ENCODE measurements at places on chromosomes 2 and 18.

DNA sequence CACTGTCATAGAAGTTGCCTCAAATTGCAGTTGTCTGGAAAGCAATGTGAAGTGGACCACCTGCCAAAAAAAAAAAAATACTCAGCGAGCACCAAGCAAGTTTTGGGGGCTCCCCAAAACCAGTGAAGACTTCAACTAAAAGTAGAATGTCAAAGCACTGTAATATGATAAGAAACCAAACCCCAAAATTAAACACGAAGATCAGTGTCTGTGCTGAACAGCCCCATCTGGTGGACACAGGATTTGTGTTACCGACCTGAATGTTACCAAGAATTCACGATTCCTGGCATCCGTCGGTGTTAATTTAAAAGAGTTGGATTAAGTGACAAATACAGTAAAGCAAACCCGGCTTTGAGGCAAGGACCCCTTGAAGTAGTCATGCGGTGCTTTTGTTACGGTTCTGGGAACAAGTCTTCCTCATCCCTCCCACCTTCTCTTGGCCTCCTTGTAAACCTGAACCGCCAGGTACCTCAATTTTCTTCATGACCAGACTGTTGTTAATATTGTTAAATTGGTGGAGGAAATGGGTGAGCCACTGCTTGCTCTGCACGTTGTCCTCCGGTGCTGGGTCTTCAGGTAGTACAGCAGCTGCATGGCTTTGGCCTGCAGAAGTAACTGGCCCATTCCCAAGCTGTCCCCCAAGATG, 31.3 kb upstream of the SSB start:
- H3K27ac ChIP-seq: no peak overlapping the region
- no peaks in the 10 kb centered on the region for H3K27me3 ChIP-seq
- H3K4me1 ChIP-seq: no peaks in the 10 kb centered on the region
- H3K4me3 ChIP-seq: no peak overlapping the region
- H3K36me3 ChIP-seq: no peaks in the 10 kb centered on the region
- DNase-seq: peak; percentile 61

GRCh38 chr2:231344851-231345250, 50.7 kb upstream of the B3GNT7 start:
- DNase-seq: no peak
- H3K27me3 ChIP-seq: no peaks in the 10 kb centered on the region
- H3K4me3 ChIP-seq: no peak overlapping the region
- no peaks in the 10 kb centered on the region for H3K4me1 ChIP-seq

DNA sequence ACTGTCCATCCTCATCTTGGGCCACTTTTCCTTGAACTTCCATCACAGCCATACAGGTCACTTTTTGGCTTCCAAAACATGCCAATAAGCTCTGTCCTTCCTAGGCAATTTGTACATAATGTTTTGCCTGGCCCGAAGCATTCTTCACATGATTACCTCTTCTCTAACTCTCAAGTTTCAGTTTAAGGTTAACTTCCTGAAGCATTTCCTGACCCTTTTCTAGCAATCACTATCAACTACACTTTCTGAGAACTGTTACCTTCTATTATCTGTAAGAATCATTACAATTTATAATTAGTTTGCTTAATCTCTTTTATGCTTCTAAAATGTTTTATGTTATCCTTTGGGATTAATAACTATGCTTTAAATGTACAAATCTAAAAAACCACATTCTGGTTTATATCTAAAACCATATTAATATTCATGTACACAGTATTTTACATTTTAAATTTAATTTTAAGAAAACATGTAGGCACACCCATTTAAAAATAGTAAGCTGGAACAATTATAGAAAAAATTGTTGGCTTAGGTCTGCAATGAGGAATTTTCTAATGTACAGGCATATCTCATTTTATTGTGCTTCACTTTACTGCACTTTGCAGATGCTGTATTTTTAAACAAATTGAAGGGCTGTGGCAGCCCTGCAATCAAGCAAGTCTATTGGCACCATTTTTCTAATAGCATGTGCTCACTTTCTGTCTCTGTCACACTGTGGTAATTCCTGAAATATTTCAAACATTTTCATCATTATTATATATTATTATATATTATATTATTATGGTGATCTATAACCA, 76.4 kb downstream of the C2orf74 start:
- H3K4me3 ChIP-seq: no peak overlapping the region
- DNase-seq: no peak
- no peaks in the 10 kb centered on the region for H3K27me3 ChIP-seq
- H3K4me1 ChIP-seq: no peaks in the 10 kb centered on the region
- no peaks in the 10 kb centered on the region for H3K36me3 ChIP-seq

GRCh38 chr2:238743243-238744065, 104.4 kb upstream of the TWIST2 start:
- no peaks in the 10 kb centered on the region for H3K27me3 ChIP-seq
- H3K36me3 ChIP-seq: no peaks in the 10 kb centered on the region
- no peak overlapping the region for H3K4me3 ChIP-seq
- H3K4me1 ChIP-seq: no peaks in the 10 kb centered on the region
- DNase-seq: no peak

- no peak overlapping the region for H3K27ac ChIP-seq
- H3K4me1 ChIP-seq: no peaks in the 10 kb centered on the region
- no peaks in the 10 kb centered on the region for H3K27me3 ChIP-seq
- H3K4me3 ChIP-seq: no peak overlapping the region
These were observed 23.3 kb upstream of the EXOC6B start for GRCh38 chr2:72849138-72849462.

- DNase-seq: no peak
- H3K4me1 ChIP-seq: no peaks in the 10 kb centered on the region
- H3K27ac ChIP-seq: no peak overlapping the region
- no peaks in the 10 kb centered on the region for H3K36me3 ChIP-seq
- H3K27me3 ChIP-seq: no peaks in the 10 kb centered on the region
- no peak overlapping the region for H3K4me3 ChIP-seq
These were observed 419.4 kb downstream of the DCDC2C start for GRCh38 chr2:4122726-4123125.

GRCh38 chr2:101375653-101376052, 11.7 kb downstream of the CREG2 start:
- no peaks in the 10 kb centered on the region for H3K4me1 ChIP-seq
- no peak overlapping the region for H3K4me3 ChIP-seq
- no peaks in the 10 kb centered on the region for H3K36me3 ChIP-seq
- DNase-seq: no peak
- no peak overlapping the region for H3K27ac ChIP-seq
- H3K27me3 ChIP-seq: no peaks in the 10 kb centered on the region

GRCh38 chr18:57337890-57338289, 14.5 kb upstream of the ST8SIA3 start:
- H3K4me1 ChIP-seq: no peaks in the 10 kb centered on the region
- no peak for DNase-seq
- no peaks in the 10 kb centered on the region for H3K27me3 ChIP-seq
- no peak overlapping the region for H3K27ac ChIP-seq

DNA sequence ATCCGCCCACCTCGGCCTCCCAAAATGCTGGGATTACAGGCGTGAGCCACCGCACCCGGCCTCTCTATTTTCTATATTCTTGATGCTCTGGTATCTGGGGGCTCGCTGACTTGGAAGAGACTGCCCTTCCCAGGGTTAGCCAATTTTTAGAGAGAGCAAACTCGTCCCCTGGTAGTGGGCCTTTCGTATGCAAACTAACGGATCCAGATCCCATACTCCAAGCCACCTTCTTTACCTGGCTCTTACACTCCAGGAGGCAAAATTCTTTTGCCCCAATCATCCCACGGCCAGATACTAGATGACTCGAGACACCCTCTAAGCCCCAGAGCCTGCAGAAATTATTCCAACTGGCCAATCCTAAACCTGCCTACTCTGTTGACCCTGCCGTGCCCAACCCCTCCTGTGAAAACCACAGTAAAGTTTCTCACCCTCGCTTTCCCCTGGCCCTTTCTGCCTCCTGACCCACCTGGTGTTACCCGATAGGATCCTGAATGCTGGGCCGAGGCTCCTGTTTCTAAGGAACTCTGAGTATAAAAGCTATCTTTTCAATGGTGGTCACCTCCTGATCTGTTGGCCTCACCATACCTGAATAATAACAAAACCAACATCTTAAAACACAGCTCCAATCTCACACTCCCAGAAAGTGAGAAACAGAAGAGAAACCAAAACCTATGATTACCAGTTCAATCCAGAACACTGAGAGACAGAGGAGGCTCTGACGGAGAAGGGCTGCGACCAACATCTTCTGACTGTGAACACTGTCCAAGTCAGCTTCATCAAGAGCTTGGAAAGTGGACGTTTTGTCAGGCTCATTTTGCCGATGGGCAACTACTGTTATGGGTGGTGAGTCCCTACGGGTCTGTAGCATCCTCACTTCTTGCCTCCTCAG, 57.6 kb upstream of the ZNF532 start:
- H3K36me3 ChIP-seq: no peaks in the 10 kb centered on the region
- no peak for DNase-seq
- H3K27me3 ChIP-seq: no peaks in the 10 kb centered on the region

GRCh38 chr2:118010473-118010872, 3.4 kb downstream of the CCDC93 start:
- H3K27me3 ChIP-seq: no peaks in the 10 kb centered on the region
- no peak for DNase-seq
- peaks cover 3% of the 10 kb centered on the region for H3K4me1 ChIP-seq
- H3K36me3 ChIP-seq: no peaks in the 10 kb centered on the region
- no peak overlapping the region for H3K27ac ChIP-seq

DNA sequence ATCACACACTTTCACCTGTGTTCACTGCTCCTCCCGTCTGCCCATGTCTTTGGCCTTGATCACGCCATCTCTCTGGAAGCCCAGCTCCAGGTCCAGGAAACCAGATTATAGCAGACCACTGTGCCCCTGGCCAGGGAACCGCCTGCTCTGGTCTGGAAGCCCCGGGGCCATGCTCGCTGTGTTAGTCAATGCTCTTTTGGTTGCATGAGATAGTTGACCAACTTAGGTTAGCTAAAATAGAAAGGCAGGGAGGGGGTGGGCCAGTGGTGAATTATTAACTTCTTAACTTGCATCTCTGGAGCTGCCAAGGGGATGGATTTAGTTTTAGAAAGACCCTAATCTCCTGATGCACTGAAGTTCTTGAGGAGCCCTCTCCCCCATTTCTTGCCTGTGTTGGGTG, 232.7 kb downstream of the AGAP1 start:
- DNase-seq: no peak
- H3K4me1 ChIP-seq: peaks cover 3% of the 10 kb centered on the region
- H3K27ac ChIP-seq: no peak overlapping the region
- no peaks in the 10 kb centered on the region for H3K27me3 ChIP-seq
- H3K4me3 ChIP-seq: no peak overlapping the region

DNA sequence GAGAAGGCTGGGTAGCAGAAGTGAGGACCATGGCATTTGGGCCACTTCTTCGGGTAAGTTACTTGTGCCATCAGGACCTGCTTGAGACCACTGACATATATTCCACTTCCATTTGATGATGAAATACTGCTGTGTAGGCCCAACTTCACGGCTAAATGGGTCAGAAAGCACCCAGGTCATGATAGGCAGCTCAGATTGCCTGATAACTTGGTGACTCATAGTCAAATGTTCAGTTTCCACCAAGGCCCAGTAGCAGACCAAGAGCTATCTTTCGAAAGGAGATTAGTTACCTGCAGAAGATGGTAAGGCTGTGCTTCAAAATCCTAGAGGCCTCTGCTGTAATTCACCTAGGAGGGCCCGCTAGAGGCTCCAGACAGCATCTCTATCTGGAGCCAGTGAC, 31.8 kb upstream of the MEX3C start:
- H3K27ac ChIP-seq: no peak overlapping the region
- no peaks in the 10 kb centered on the region for H3K27me3 ChIP-seq
- no peaks in the 10 kb centered on the region for H3K36me3 ChIP-seq
- DNase-seq: no peak

DNA sequence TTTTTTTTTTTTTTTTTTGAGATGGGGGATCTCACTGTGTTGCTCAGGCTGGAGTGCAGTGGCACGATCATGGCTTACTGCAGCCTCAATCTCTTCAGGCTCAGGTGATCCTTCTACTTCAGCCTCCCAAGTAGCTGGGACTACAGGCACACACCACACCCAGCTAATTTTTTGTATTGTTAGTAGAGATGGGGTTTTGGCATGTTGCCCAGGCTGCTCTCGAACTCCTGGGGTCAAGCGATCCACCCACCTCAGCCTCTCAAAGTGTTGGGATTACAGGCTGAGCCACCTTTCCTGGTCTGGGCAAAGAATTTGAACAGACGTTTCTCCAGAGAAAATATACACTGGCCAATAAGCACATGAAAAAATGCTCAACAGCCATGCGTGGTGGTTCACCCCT, 2.9 kb upstream of the SNRNP200 start:
- no peak overlapping the region for H3K27ac ChIP-seq
- no peak for DNase-seq
- H3K4me3 ChIP-seq: no peak overlapping the region

DNA sequence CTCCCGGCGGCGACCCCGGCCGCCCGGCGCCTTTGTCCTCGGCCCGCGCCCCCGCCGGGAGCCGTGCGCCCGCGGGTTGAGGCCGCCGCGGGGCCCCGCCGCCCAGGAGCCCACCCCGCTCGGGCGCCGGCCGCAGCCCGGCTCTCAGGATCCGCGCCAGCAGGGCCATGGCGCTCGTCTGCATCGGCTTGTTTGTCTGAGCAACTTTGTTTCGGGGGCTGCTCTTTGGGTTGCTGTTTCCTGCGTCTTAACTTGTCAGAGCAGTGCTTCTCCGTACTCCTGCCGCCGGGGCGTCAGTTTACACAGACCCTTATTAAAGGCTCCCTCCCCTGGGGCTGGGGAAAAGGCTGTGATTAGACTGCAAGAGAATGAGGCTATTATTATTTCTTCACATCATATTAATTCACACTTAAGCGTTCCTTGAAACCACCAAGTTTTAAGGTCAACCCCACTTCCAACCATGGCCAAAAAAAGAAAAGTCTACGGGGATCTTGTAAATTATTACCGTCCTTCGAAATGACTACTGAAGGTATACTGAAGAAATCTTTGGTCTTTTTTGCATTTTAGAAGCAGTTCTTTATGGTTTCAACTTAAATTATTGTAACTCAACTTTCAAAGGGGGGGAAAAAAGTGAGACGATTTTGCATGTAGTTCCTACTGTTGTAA, at the start of gene CYP27C1:
CYP27C1 (minus strand) TSS at position 198 of the 666 bp plus-strand sequence; CDS start at position 169, 29 bp downstream.
- peaks cover 6% of the 10 kb centered on the region for H3K4me1 ChIP-seq
- H3K36me3 ChIP-seq: no peaks in the 10 kb centered on the region
- no peaks in the 10 kb centered on the region for H3K27me3 ChIP-seq

DNA sequence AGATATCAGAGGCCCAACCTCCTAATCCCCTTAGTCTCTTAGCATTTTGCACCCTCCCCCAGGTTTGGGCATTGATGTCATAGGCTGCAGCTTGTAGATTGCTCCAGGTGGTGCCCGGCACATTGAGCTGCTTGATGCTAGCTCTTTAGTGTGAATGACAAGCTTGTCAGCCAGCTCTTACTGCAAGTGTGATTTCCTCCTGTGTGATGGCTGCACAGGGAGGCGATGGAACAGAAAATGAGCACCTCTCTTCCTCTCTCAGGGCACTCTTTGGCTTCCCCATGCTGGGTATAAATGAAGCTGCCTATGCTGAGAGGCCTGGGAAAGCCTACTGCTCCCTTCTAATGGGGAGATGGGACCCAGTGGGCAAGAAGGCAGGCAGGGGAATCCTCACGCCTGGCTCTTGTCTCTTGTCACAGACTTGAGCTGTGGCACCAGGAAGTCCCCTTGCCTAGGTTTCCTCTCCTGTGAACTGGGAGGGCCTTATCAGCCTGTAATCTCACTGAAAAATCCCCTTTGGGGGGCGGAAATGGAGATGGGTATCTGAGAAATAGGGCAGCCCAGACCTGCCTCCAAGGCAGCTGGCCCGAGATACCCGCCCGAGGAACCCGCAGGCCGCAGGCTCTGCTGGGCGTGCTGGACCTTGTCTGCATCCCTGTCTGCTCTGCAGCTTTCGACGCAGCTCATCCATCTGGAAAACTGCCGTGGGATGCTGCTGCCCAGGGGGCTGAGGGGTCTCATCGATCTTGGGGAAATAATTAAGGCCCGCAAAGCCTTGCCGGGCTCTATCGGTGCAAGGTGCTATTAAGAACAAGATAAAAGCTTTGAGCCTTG, 163.5 kb upstream of the CXCR4 start:
- no peak overlapping the region for H3K4me3 ChIP-seq
- no peaks in the 10 kb centered on the region for H3K4me1 ChIP-seq
- H3K27ac ChIP-seq: no peak overlapping the region
- no peaks in the 10 kb centered on the region for H3K27me3 ChIP-seq

Measured in ovary (tissue), 10 donors.